NCI-H460 (cell line): ENCODE measurements at places on chromosomes 12 and 14.

DNA sequence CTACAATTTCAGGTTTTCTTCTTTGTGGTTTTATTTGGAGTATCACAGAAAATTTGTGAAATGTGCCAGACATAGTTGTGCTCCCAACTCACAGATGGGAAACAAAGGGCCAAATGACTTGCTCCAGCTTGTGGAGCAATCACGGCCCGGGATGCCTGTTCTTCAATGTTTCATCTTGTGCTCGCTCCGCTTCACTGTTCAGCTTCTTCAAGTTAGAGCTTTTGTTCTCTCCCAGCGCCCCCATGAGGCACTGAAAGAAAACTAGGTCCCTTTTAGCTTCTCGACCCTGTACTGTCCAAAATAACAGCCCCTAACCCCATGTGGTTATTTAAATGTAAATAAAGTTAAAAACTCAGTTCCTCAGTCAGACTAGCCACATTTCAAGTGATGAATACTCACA is 187.9 kb upstream of the STXBP6 start:
- peak; percentile 32 for DNase-seq

DNA sequence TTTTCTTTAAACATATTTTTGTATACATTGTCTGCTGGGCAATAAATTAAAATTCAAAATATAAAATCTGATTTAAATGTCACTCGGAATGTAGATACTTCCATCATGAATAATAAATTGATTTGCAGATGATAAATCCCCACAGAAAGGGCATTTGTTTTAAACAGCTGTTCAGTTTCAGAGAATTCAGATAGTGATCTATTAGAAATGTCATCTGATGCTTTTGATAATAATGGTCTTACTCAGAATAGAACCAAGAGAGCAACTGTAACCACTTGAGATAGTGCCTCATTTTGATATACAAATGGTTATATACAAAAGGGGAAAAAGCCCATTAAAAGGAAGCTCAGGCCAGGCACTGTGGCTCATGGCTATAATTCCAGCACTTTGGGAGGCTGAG is 43.4 kb downstream of the CDK17 start:
- no peak for DNase-seq

- no peak for DNase-seq
Observed at GRCh38 chr12:55694651-55695050, 13.1 kb downstream of the ITGA7 start.

- no peak for DNase-seq
Observed at GRCh38 chr12:76142305-76142704, 57.8 kb upstream of the NAP1L1 start.

- no peak for DNase-seq
Observed at GRCh38 chr12:24255920-24256665, 306.6 kb upstream of the SOX5 start.

DNA sequence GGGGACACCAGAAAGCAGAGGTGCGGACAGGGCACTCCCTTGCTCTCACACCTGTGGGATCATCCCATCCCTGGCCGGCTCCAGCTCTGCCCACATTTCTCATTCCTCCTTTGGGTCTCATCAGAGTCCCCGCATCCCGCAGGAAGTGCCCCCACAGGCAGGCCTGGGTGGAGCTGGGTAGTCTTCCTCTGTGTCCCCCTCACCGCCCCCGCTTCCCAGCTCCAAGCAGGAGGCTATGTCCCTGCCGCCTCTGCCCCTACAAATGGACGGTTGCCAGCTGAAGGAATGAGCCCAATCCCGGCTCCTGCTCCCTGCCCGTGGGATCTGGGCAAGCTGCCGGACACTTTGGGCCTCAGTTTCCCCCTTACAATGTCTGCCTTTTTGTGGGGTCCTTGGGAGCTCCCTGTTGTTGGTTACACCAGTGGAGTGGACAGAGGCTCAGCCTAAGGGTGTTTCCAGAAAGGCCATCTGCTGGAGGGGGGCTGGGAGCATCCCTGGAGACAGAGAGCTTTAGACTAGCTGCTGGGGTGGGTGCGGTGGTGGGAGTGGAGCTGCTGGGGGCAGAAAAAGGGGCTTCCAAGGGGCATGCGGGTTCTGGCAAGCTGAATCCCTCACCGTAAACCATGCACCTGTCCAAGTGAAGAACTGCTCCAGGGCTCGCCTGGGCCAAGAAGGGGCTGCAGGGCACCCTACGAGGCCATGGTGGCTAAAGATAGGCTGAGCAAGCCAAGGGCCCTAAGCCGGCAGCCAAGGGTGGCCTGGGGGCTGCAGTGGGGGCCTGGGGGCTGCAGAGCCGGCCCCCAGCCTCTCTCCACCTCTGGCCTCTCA is 7.9 kb upstream of the GPR132 start:
- DNase-seq: no peak

GRCh38 chr14:42110167-42110566 is 503.5 kb downstream of the LRFN5 start:
- peak; percentile 41 for DNase-seq

DNA sequence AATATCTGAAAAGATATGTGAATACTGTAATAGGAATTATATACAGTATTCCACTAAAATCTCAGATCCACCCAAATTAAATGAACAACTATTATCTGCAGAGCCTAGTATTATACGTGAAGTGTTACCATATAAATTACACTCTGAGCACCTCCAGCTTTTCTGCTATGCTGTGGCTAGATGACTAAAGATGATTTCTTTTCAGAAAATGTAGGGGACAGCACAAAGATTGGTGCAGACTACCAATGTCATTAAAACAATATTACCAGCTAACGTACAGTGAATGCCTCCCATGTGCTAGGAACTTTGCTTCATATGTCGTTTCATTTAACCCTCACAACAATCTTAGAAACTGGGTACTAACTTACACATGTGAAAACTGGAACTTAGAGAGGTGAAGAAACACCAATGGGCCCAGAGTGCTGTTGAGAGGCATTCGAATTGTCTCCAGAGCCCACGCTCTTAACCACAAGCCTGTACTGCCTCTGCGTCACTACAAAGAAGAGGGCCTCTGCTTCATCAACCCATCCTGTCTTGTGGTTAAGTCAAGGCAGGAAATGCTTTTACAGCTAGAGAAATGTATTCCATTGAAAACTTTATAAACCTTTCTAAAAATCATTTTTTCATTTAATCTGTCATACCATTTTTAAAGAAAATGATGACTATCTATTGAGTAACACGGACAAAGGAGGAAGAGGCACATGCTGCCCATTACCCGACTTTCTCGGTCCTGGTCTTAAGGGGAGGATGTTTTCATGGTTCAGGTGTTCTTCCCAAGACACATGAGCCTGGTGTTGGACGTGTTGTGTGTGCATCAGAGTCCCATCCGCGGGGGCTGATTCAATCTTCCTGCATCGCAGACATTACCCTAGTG is 1.3 kb downstream of the GPR65 start:
- no peak for DNase-seq

- DNase-seq: no peak
Observed at GRCh38 chr12:104704224-104704779, 247.6 kb downstream of the CHST11 start.

DNA sequence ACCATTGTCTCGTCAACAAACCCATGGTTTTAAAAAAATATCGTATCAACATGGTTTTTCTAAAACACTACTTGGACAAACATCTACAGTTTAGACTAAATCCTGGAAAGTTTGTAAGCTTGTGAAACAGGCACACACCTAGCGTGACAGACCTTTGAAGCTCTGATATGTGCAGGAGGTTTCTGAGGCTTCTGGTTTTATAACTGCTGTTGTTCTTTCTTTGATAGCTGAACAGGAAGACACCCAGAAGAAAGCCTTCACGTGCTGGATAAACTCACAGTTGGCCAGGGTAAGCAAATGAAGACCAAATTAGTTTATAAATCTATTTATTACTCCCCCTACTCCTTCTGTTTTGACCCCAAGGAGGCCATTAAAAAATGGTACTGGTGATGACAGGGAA is 87.6 kb downstream of the SYNE2 start:
- no peak for DNase-seq

DNA sequence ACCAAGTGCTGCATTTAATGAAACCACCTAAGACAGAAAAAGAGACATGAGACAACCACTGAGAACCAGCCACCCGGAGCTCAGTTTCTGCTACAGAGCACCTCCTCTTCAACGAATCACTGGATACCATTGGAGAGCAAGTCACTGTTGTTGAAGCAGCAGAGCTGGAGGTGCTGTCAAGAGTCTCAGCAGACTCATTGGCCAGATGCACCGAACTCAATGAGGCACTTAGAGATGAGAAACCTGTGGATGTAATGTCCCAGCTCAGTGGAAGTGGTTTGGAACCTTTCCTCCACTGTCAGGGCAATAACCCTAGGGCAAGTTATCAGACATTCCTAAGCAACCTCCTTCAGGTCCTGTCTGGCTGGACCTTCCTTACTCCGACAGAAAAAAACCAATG is 13.1 kb downstream of the NPC2 start:
- no peak for DNase-seq

DNA sequence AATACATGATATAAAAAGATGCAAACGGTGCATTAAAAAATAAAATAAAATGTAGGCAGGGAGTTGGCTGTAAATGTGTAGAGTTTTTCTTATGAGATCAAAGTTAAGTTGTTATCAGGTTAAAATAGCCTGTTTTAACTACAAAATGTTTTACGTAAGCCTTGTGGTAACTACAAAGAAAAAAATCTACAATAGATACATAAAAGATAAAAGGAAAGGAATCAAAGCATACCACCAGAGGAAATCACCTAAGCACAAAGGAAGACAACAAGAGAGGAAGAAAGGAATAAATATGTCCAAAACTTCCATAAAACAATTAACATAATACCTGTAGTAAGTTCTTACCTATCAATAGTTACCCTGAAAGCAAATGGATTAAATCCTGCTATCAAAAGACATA is 12.2 kb downstream of the NELL2 start:
- no peak for DNase-seq

DNA sequence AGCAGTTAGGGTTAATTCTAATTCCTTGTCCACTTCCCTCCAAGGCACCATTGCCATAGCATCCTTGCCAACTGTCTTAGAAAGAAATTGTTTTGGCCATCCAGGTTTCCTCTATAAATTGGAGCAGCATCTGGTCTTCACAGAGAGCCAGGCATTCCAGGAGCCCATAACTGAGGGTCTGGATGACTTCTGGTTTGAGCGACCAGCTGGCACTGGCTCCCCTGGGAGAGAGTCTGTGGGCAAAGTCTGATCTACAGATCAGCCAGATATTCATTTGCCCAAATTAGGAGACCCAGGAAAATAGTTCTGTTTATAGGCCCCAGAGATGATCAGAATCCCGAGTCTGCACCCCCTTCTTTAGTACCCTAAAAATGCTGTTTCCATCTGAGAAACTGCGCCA is 16.0 kb downstream of the VSX2 start:
- DNase-seq: no peak

DNA sequence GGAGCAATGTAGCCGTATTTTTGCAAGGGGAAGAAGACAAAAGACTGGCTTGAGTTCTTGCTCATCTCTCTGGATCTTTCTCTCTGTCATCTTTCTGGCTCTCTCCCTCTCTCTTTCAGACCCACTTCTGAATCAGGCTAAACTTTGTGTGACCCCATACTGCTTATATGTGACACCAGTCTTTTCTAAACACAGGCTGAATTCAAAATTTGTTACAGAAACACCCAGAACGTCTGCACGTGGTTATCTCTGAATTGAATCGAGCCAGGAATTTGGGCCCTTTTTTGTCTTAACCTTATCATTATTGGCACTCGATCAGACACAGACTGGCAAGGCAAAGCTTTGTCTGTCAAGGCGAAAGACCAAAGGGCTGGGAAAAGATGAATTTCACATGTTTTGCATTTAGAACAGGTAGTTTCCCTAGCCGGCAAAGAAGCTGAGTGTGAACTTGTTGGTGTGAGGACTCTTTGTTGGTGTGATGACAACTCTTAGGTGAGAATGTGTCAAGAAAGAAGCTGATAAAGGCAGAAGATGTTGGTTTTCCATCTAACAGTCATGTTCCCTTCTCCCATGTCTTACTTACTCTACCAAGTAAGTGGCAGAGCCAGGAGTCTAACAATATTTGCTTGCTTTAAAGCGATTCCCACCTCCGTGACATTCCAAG is 150.2 kb upstream of the RFLNA start:
- DNase-seq: no peak

DNA sequence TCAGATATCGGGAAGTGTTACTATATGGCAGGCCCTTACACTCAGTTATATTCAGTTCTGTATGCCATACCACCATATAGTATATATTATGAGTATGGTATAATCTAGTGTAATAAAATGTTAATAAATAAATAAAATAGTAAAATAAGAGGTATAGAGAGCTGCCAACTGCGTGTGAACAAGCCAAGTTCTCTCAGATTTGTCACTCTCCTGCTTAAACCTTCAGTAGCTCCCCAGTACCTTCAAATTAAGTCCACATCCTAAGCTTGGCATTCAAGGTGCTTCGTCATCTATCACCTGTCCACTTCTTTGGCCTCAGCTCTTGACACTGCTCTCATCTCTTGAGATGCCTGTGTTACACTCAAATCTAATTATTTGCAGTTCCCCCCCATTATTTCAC is 12.8 kb upstream of the CREBL2 start:
- no peak for DNase-seq

GRCh38 chr12:106982229-106982628 is 4.7 kb downstream of the MTERF2 start:
- DNase-seq: no peak

- no peak for DNase-seq
Observed at GRCh38 chr14:91115986-91116770, 2.3 kb downstream of the DGLUCY start.

DNA sequence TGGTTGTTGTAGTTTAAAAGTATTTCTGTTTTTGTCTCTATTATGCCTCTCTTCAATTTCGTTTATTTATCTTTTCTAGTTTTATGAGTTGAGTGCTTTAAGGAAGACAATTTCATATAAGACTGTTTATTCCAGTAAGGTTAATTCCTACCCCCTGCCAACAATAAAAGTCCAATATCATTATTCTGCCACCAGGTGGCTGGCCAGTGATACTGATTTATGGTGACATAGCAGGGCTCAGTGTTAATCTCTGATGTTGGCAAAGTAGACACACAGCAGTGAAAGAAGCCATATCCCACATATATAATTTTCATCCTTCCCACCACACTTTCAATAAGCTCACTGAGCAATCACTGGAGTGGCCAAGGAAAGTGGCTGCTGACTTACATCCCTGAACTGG is 69.0 kb upstream of the BMP4 start:
- DNase-seq: no peak

DNA sequence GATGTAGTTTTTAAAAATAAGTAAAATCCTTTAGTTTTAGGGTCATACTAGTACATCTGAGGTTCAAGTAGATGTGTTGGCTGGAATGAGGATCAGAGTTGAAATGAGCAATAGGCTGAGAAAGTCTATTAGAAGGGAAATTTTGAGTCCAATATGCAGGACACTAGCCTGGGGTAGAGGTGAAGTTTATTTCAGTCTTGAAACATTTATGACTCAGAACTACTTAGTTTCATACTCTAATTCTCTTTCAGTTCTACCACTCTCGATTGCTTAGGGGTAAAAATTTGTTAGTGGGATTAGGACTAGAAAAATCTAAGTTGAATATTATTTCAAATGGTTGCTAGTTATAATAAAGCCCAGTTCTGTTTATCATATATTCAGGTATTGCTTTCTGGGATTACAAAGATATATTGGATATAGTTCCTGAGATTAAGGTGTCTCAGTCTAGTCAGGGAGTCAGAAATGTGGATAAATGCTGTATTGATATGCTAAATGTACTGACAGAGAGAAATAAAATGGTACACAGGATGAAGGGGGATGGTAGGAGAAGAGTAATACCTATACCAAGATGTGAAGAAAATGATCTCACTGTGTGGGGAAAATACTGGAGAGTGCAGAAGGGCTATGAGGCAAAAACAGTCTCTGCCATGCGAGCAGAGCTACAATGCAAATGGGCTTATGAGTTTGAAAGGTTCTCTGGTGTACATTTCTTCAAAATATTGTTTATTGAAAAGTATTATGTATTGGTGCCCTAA is 395.8 kb upstream of the FBXO33 start:
- no peak for DNase-seq
